Stimulated activated CD4-positive, alpha-beta T cell treated with anti-CD3 and anti-CD28 coated beads, Interleukin-4, amount 100 ng/mL, for 4 hours (primary cell): ENCODE measurements at places on chromosomes 11 and 22.

DNA sequence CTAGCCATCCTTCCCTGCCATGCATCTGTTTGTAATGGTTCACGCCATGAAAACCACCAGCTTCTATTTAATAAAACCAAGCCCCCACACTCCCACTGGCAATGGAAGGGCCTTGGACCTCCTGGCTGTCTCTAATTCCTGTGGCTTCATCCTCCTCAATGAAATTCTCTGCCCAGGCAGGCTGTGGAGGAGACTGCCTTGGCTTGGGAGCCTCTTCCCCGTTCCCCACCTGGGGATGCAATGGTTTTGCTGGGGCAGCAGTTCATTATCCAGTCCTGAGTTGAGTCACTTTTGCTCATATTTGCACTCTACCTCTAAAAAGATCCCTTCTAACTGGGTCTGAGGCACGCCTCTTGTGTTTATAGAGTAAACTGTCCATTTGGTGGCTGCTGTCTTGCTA lies 515.8 kb downstream of the NTM start:
- DNase-seq, result no peak

- DNase-seq, result no peak
These were observed 55.7 kb downstream of the PHF21B start for GRCh38 chr22:44954149-44954548.

- no peak for DNase-seq
These were observed 71.5 kb downstream of the SIK3 start for GRCh38 chr11:117026593-117027330.

DNA sequence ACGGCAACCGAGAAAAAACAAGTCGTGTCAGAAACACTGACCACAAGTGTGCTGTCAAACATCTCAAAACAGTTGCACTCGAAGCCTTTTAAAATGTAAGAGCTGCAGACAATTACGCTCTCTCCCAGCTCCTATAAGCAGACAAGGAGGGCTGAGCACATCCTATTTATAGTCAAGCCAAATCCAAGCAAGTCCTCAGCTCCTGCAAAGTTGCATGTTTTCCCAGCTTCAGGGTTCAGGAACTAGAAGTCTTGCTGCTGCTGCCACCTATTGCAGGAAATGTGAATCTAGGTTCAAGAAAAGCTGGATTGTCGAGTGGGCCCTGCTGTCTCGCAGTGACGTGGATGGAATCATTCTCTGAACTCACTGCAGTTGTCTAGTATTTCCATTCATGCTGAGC lies 15.5 kb downstream of the EFCAB6 start:
- no peak for DNase-seq

- DNase-seq, result no peak
These were observed 53.6 kb downstream of the SYT13 start for GRCh38 chr11:45232341-45233080.

DNA sequence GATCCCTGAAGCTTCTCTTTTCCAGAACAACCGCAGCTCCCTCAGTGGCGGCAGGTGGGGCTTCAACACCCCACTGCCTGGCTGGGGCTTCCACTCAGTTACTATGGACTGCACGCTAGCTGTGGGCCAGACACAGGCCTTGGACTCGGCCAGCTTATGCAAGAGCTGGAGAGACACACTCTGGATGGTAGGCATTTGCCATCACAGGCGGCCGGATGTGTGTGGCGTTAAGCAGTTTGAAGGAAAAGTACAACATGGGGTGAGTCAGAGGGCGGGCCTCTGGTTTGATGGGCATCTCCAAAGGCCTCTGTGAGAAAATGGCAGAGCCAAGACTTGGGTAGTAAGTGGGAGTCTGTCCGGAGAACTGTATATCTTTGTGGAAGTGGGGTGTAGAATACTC lies 17.6 kb downstream of the KCNJ4 start:
- no peak for DNase-seq

- DNase-seq, result no peak
These were observed 62.0 kb downstream of the IGF2 start for GRCh38 chr11:2077061-2077802.

GRCh38 chr11:78239781-78240180 lies 51.1 kb downstream of the USP35 start:
- no peak for DNase-seq

- no peak for DNase-seq
These were observed 1.4 kb upstream of the AMOTL1 start for GRCh38 chr11:94766713-94767206.

DNA sequence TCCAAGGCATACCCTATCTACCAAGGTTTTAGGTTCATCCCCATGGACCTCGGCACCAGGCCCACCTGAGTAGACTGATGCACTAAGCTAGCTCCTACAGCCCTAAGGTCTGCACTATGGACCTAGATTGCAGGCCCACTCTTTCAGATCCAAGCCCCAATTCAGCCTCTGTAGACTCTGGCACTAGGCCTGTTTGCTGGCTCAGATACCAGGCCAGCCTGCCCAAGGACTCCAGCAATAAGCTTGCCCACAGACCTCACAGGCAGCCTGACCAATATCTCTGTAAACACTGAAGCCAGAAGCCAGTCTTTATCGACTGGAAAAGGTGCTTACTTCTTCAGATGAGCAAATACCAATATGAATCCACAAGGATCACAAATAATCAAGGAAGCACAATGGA lies 411.3 kb downstream of the INSC start:
- DNase-seq, result no peak

DNA sequence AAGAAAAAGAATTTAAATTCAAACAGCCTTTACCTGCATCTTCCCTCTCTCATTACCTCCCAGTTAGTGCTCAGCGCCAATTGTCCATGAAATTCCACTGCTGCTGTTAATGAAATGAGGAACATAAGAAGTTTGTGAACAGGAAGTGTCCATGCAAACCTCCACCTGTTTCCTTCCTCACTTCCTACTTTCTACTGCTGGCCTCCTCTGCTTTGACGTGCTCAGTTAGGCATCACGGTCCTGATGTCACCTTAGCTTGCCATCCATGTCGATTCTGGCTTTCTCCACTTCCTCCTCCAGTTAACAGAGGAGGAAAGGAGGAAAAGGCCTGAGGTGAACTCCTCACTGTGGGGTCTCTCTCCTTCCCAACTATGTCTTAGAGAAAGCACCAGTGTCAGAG lies 26.9 kb upstream of the HTR3A start:
- DNase-seq, result no peak

DNA sequence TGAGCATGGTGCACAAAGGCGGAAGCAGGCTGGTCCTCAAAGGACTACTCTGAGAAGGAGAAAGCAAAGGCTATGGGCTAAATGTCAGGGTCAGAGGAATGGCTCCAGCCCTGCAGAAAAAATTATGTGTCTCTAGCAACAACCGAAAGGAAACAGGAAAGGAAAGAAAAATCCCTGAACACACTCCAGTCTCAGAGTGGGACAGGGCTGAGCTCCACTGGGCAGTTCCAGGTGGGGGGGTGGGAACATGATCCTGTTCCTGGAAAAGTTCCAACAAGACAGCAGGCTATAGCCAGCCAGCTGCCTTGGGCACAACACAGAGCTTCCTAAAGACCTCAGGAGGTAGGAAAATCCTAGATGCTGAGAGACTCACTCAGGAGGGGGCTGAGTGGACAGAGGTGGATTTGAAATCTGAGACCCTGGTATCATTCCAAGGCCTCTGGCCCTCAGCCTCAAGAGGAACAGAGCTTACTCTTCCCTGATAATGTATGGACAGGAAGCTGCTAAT lies 1088.2 kb downstream of the TBC1D22A start:
- no peak for DNase-seq

GRCh38 chr22:17884893-17885292 lies 110.6 kb upstream of the BID start:
- DNase-seq, result no peak

DNA sequence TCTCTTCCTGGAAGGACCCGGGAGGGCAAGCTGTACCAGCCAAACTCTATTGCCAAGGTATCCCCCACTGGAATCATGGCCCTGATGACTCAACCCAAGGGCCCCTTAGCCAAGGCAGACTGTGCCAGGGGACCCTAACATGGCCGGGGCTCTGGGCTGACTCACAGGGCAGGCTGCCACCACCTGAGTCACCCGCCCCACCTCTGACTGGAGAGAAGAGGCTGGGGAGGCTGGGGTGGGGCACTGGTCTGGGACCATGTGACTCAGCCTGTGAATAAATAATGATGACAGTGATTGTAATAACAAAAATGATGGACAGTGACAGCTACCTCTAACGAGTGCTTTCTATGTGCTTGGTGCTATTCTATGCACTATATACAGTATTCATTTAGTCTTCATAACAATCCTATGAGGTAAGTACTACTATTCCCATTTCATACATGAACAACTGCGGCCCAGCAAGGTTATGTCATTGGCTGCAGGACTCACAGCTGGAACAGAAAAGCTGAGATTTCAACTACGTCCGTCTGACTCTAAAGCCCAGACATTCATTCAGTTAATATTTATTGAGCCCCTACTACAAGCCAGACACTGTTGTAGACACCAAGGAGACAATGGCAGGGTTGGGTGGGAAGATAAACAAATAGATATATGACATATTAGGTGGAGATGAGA lies 84.2 kb downstream of the FBXO7 start:
- no peak for DNase-seq

GRCh38 chr22:27842201-27842600 lies 40.6 kb upstream of the MN1 start:
- no peak for DNase-seq

- peak; percentile 40 for DNase-seq
These were observed 62.8 kb downstream of the BCR start for GRCh38 chr22:23243006-23243573.

GRCh38 chr22:38953577-38954413 lies 3.6 kb upstream of the APOBEC3A start:
- peak; percentile 64 for DNase-seq

GRCh38 chr11:44611687-44612434 lies 46.4 kb downstream of the CD82 start:
- DNase-seq, result peak; percentile 89

- DNase-seq, result no peak
These were observed 29.9 kb downstream of the SERPINH1 start for GRCh38 chr11:75591966-75592365.

DNA sequence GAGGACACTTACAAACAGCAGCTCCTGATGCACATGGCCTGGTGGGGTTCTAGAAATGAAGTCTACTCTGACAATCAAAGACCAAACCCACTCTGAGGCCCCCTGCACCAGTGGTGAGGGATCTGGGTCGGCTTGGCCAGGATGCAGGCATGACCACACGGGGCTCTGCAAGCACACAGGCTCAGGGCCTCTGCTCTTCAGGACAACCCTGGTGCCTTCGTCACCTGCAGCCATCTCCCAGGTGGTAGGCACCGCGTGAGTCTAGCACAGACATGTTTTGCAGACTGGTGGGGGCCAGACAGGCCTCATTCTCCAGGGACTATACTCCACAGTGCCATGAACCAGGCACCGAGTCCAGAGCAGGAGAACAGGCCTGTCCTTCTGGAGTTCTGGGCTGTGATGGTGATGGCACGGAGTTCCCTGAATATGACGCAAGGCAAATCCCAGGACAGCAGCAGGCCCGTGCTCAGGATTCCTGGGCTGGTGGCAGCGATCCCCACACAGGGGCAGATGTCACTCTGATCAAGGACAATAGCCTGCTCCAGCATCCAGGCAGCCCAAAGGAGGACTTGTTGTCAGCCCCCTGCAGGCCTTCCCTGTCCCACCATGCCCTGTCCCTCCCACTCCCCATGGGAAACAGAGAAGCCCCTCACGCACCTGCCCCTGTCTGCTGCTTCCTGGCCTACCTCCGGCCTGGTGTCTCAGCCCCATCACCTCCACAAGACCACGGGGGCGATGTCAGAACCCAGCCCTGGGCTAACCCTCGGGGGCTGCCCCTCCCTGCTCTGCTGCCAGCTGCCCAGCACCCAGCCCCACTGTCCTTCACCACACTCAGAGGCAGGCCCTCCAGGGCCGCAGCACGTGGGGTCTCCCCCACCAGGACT lies 36.1 kb downstream of the GNB1L start:
- no peak for DNase-seq

DNA sequence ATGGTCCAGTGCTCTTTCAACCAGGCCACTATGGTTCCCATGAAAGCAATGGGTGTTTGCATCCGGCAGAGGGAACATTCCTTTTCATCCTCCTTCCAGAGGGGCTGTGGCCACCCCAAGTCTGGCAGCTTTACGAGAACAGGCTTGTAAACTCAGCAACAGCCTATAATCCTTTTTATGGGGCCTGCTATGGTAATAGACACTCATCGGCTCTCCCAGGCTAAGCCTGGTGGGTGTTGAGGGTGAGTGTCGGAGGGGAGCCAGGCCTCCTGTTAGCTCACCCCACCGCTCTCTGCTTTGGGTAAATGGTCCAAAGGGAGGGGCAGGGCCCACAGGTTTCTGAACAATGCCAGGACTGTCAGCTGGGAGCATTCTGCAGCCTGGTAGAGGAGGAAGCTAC lies 111.6 kb upstream of the CD82 start:
- DNase-seq, result no peak

GRCh38 chr22:32407936-32408335 lies 4.1 kb downstream of the RTCB start:
- DNase-seq, result no peak

DNA sequence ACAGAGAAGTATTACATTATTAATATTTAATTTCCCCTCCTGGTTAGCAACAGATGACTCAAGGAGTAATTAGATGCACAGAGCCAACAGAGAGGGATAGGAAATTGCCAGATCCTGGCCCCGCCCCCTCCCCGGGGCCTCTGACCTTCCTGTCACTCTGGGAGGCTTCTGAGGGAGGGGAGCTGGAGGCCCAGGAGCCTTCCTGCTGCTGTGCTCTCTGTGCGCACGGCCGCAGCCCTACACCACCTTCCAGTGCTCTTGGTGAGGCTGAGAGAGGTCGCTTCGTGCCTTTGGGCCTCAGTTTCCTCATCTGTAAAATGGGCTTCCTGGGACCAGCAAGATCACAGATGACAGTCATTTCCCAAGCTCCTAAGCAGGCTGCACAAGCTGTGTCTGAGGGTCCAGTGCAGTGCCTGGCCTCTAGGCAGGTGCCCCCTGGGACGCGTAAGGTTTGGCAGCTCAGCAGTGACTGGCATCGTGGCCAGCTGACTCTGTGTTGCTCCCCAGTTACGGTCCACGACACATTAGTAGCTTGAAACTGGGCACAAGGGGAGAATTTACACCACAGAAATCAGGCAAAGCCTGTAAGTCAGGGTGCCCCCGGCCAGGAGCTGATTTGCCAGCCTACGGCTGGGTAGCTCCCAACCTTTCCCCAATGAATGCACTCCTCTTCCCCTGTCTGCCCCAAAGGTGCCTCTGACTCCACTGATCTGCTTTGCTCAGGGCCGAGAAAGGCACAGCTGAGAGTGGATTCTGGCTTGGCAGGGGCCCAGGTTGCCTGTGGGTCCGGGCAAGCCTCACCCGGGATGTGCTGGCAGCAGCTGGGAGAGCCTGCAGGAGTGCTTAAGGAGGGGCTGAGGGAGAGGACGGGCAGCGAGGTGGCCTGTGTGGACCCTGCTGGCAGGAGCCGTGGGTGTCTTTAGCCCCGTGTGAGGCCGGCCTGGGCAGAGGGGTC lies 2.3 kb downstream of the ADORA2A start:
- peak; percentile 62 for DNase-seq
